Natural killer cell (primary cell): ENCODE measurements at places on chromosomes 2 and 18. TPM values are rescaled to one million over a fixed set of nuclear protein-coding genes. Genes with fewer than 3 reads are reported as not detected.
A peak's percentile ranks its signal among the peaks of the same experiment; 100 is the strongest.

DNA sequence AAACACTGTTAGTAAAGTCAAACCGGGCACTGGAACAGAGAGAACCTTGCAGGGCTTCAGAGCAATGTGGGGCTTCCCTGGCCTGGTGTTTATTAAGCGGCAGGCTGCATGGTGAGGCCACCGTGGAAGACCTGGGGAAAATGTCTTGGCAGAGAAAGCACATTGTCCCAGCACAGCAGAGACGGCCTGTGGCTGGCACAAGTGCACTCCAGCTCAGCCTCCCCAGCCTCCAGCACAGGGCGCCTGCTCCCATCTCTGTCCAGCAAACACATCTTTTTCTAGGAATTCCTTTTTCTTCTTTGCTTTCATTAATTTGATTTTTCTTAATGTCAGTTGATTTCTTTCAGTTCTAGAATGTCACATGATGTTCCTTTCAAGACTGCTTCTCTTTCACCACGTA, 138.2 kb upstream of the NFATC1 start:
- no peak overlapping the region for H3K27ac ChIP-seq
- no peak for DNase-seq
- no peaks in the 10 kb centered on the region for H3K27me3 ChIP-seq
- H3K4me3 ChIP-seq = no peak overlapping the region
- no peaks in the 10 kb centered on the region for H3K4me1 ChIP-seq

GRCh38 chr2:669323-669722, 7.9 kb downstream of the TMEM18 start:
- H3K27me3 ChIP-seq = no peaks in the 10 kb centered on the region
- peaks cover 7% of the 10 kb centered on the region for H3K4me1 ChIP-seq

- DNase-seq = no peak
- no peaks in the 10 kb centered on the region for H3K4me1 ChIP-seq
- H3K36me3 ChIP-seq = no peaks in the 10 kb centered on the region
Measured at GRCh38 chr2:222492683-222493082, 68.3 kb downstream of the SGPP2 start.

DNA sequence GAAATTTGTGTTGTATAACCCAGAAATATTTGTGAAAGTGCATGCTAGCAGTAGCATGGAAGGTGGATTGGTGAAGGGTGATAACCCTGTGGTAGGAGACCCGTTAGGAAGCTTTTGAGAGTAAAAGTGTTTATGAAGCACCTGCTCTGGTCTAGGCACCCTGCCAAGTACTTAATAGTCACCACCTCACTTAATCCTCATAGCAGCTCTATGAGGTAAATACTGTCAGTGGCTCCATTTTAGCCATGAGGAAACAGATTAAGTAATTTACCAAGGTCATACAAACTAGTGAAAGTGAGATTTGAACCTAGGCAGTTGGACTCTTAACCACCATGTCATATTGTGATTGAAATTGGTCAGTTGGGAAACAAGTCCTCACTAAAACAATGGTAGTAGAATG, 66.8 kb downstream of the TET3 start:
- H3K4me3 ChIP-seq = no peak overlapping the region
- H3K4me1 ChIP-seq = peaks cover 16% of the 10 kb centered on the region
- H3K27ac ChIP-seq = no peak overlapping the region
- DNase-seq = no peak

DNA sequence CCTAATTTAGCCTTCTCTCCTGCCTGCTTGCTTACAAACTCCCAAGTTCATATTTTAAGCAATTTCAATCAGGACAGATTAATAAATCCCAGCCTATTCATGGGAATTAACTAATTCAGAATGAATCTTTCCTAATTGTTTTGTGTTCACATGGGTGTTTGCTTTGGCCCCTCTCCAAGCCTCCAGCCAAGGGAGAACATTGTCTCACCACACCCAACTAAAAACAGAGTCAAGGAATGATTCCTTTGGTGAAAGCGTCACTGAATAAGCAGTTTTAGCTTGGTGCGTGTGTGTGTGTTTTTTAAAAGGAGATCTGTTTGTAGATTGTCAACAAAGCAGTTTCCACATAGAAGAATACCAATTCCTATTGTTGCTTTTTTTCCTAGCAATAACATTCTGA, 43.0 kb upstream of the DSG1 start:
- H3K4me1 ChIP-seq = no peaks in the 10 kb centered on the region
- DNase-seq = no peak
- no peaks in the 10 kb centered on the region for H3K27me3 ChIP-seq
- no peak overlapping the region for H3K27ac ChIP-seq
- no peak overlapping the region for H3K4me3 ChIP-seq
- H3K36me3 ChIP-seq = no peaks in the 10 kb centered on the region

GRCh38 chr2:192628017-192628416, 433.3 kb upstream of the TMEFF2 start:
- no peak overlapping the region for H3K27ac ChIP-seq
- DNase-seq = no peak
- no peaks in the 10 kb centered on the region for H3K36me3 ChIP-seq
- no peaks in the 10 kb centered on the region for H3K27me3 ChIP-seq

DNA sequence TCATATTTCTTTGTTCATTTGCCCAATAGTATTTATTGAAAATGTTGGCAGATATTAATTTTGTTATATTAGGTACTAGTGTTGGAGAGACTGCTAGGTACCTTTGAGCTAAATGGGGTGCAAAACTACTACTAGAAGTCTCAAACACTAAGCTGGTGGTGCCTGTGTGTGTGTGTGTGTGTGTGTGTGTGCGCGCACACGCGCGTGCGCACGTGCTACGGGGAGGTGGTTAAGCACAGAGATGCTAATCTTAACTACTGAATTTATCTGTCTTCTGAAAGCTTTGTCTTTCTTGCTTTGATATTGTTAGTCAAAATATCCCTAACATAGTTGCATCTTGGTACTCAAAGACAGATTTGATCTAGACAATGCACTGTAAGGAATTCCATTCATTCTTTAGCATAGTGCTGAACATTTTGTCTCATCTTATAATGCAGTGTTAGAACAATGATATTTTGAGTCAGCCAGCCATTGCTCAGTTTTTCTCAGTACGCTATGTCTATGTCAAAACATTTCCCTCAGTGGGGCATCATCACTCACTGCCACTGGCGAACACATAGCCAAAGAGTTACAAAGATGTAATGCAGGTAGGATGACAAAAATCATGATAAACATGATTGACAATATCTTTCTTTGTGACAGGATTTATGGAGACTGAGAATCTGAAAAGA, 396.0 kb upstream of the RGPD4 start:
- no peak overlapping the region for H3K4me3 ChIP-seq
- H3K36me3 ChIP-seq = no peaks in the 10 kb centered on the region
- no peaks in the 10 kb centered on the region for H3K27me3 ChIP-seq
- H3K4me1 ChIP-seq = no peaks in the 10 kb centered on the region
- no peak for DNase-seq

DNA sequence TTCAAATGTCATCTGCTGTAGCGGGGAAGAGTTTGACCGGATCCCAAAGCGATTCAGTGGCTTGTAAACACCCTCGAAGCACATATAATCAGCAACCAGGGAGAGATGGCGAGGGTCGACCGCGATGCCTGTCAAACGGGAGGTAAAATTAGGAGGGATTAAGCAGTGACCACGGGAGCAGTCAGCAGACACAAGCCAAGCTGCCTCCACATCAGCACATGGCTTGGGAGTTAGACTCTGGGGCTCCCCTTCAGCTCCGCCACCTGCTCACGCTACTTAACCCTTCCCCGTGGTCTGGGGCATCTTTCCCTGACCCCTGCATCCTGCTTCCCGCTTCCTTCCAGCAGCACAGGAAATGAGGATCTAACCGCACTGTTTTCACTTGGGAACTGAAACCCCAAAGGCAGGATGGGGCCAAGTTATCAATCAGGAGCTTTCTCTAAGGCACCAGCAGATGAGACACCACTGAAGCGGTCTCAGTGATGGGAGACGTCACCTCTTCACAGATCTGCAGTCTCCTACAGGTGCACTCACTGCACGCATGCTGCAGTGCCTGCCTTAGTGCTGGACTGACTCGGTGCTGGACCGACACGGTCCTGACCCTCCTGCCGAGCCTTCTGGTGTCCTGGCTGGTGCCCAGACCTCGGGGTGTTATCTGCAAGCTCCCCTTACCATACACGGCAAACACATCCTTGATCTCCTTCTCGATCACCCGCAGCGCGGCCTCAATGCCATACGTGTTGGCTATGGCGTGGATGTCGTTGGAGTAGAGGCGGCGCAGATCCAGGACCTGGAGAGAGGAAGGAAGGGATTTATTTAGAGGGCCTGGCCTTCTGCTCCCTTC, 77.5 kb downstream of the POLR1A start:
- no peaks in the 10 kb centered on the region for H3K4me1 ChIP-seq
- H3K27ac ChIP-seq = no peak overlapping the region
- no peak overlapping the region for H3K4me3 ChIP-seq
- no peak for DNase-seq
- no peaks in the 10 kb centered on the region for H3K27me3 ChIP-seq

DNA sequence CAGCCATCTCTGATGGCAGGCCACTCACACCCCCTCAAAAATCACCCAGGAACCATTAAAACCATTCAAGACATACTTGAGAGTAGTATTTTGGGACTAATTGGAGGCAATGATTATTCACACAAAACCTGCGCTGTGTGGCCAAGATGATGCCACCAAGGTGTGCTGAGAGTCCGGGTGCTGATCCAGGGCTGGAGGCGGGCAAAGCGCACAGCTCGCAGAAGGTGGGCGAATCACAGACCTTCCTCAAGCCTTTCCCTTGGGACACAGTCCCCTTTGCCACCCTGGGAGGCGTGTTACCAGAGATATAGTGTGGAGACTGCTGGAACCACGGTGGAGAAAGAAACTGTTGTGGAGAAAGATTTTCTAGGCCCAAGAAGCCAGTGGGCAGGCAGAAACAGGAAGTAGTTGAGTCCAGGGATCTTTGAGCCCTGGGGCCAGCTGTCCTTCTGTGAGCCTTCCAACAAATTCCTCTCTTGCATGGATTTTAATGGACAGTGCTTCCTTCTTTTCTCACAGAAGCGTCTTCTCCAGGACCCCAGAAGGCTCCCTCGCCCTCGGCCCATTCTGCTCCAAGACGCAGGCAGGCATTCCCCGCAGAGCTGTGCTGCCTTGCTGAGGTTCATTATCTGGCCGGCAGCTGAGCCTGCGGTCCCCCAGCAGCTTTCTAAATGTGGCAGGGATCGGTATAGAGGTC, 8.0 kb downstream of the COPS9 start:
- no peak overlapping the region for H3K27ac ChIP-seq
- no peaks in the 10 kb centered on the region for H3K4me1 ChIP-seq
- H3K36me3 ChIP-seq = peaks cover 40% of the 10 kb centered on the region
- DNase-seq = peak; percentile 9

DNA sequence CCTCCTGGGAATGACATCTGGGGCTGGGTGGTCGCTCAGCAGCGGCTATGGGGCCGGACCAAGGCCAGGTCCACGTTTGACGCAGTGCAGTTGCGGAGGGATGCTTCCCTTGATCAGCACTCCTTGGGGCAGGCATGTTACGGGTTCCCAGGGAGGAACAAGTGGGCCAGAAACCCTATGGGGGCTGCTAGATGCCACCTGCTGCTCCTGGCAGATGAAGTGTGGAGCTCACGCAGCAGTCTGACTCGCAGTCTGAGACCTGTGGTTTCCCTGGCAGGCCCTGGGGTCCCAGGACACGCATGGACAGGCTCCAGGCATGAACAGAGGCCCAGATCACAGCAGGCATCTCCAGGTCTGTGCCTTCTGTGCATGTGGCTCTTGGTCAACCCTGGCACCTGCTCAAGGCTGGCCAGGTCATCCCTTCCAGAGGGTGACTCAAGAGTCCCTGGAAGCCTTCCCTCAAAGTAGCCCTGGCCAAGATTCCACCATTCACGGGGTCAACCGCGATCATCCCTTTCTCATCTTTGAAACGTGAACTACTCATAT, 20.0 kb downstream of the KCNF1 start:
- no peaks in the 10 kb centered on the region for H3K27me3 ChIP-seq
- H3K4me1 ChIP-seq = no peaks in the 10 kb centered on the region
- no peak overlapping the region for H3K4me3 ChIP-seq
- no peak overlapping the region for H3K27ac ChIP-seq
- no peak for DNase-seq
- no peaks in the 10 kb centered on the region for H3K36me3 ChIP-seq

DNA sequence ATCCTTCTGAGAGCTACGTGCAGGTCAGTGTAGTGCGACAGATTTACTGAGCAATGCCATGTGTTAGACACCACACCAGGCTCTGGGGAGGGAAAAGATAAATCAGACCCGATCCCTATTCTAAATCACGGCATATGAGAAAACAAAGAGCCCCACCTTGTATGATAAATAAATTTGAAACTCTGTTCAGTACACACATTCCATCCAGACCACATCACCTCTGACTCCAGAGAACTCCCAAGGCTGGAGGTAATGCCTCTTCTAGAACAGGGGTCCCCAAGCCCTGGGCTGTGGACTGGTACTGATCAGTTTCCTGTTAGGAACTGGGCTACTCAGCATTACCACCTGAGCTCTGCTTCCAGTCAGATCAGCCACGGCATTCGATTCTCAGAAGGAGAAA, 77.3 kb downstream of the QPCT start:
- H3K4me1 ChIP-seq = no peaks in the 10 kb centered on the region
- H3K27ac ChIP-seq = no peak overlapping the region
- H3K4me3 ChIP-seq = no peak overlapping the region
- no peaks in the 10 kb centered on the region for H3K36me3 ChIP-seq
- no peaks in the 10 kb centered on the region for H3K27me3 ChIP-seq
- no peak for DNase-seq

GRCh38 chr2:70643715-70644114, 90.1 kb upstream of the TGFA start:
- no peak overlapping the region for H3K27ac ChIP-seq
- no peaks in the 10 kb centered on the region for H3K27me3 ChIP-seq
- no peaks in the 10 kb centered on the region for H3K4me1 ChIP-seq
- no peaks in the 10 kb centered on the region for H3K36me3 ChIP-seq
- no peak overlapping the region for H3K4me3 ChIP-seq

GRCh38 chr18:48835119-48835518, 115.6 kb downstream of the SMAD7 start:
- H3K4me3 ChIP-seq = peak overlapping the region; percentile 58
- no peak for DNase-seq
- H3K27me3 ChIP-seq = no peaks in the 10 kb centered on the region
- peak overlapping the region; percentile 97 for H3K27ac ChIP-seq

GRCh38 chr2:195838002-195838401, 181.0 kb downstream of the SLC39A10 start:
- DNase-seq = no peak
- H3K4me3 ChIP-seq = no peak overlapping the region
- H3K27me3 ChIP-seq = no peaks in the 10 kb centered on the region

- no peaks in the 10 kb centered on the region for H3K4me1 ChIP-seq
- H3K27me3 ChIP-seq = no peaks in the 10 kb centered on the region
- no peak overlapping the region for H3K27ac ChIP-seq
- no peaks in the 10 kb centered on the region for H3K36me3 ChIP-seq
- no peak overlapping the region for H3K4me3 ChIP-seq
- DNase-seq = no peak
Measured at GRCh38 chr2:177893880-177894279, 178.7 kb downstream of the PDE11A start.

ZEB2 gene
- total RNA-seq = 944 TPM

ERMN gene
- 14.4 TPM for total RNA-seq

CCL20 gene
- total RNA-seq = not detected

RGPD4 gene
- not detected for total RNA-seq

HIBCH gene
- total RNA-seq = 31.4 TPM

CCDC141 gene
- total RNA-seq = 2.0 TPM

AMER3 gene
- total RNA-seq = not detected

DOK6 gene
- not detected for total RNA-seq

TEKT4 gene
- not detected for total RNA-seq

HOXD9 gene
- not detected for total RNA-seq
